MG63 (cell line): ENCODE measurements at places on chromosomes 5 and 9.

DNA sequence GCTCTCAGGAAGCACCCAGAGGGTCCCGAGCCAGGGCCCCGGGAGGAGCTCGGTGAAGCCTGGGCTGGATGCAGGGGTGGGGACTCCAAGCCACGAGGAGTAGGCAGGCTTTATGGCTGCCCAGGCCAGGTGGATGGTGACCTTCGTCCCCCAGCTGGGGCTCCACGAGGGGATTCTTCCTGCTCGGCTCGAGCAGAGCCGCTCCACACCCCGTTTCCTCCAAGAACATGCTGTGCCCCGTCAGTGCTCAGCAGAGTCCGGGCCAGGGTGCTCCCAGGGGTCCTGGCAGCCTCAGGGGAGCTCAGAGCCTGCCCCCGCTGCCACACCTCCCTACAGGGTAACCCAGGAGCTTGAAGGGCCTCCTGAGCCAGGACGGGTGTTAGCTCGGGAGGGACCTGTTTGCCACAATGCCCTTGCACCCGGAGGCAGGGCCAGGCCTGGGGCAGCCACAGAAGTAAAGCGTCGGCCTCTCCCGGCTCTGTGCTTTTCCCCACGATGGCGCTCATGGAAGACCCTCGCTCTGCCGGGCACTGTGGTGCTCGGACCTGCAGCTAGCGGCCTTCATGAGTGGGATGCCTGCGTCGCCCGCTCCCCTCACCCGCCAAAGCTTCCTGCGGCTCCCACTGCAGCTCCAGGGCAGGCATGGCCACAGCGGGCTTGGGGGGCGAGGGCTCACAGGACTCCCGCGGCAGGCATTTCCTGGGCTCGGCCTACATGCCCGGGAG is 86.8 kb downstream of the KCNT1 start:
- no peak for DNase-seq

DNA sequence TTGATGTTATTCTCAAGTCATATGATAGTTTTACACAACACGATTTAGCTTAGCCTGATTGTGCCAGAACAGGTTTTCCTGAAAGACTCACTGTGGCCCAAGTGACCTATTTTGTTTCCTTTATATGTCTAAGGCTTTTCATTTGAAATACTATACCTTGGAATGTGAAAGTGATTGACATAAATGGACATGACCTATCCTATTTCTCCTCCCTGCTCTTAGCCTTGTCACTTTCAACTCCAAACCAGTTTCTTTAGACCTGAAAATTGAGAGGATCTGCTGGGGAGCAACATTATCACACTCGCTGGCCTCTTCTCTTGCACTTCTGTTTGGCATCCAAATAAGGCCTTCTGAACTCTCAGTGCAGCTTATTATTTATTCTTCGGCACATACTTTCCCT is 496.8 kb downstream of the MAT2B start:
- DNase-seq, result no peak

DNA sequence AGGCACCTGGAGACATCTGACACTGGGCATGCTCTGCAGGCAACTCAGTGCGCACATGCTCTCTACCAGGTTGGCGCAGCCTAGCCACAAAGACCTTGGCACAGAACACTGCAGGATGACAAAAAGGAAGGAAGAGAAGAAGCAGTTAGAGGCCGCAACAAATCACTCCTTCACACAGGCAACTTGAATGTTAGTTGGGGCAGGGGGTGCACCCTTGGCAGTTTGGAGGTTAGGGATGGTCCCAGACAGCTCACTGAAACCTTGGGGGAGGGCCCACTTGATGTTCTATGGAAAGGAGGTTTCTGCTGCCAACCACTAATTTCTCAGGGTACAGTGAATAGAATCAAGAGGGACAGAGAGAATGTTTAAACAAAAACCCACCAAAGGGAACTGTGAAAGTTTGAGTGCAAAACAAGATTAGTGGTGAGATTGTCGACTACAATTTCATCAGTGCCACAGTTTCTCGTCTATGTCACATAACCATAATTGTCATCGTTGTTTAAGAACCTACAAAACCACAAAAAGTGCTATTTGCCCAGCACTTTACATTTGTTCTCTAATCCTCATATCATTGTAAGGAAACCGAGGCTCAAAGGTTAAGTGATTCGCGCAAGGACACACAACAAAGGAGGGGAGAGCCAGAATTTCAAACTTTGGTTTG is 48.7 kb downstream of the FBXW11 start:
- DNase-seq, result peak; percentile 13

- peak; percentile 99 for DNase-seq
Measured at GRCh38 chr5:126594748-126595485, at the start of gene ALDH7A1. Gene ALDH7A1 (minus strand): TSS chr5:126595219. CDS start chr5:126595198, 21 bp downstream.

DNA sequence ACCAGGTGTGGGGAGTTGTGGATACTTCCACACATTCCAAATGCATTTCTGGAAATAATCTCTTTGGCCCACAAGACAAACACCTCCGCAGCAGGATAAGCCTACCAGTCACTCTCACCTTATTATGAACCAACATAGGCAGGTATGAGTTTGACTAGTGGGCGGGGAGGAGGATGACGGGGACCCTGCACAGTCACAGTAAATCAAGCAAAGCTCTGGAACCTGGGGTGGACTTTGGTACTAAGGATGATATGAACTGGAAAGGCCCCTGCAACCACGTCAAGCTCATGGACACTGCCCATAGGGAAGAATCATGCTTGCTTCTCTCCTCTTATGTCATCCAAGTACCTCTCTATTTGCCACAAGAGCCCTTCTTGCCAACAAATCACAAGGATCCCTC is 259.4 kb downstream of the HSPA4 start:
- DNase-seq, result no peak

- no peak for DNase-seq
Measured at GRCh38 chr9:95088421-95089161, 228.9 kb downstream of the FANCC start.

DNA sequence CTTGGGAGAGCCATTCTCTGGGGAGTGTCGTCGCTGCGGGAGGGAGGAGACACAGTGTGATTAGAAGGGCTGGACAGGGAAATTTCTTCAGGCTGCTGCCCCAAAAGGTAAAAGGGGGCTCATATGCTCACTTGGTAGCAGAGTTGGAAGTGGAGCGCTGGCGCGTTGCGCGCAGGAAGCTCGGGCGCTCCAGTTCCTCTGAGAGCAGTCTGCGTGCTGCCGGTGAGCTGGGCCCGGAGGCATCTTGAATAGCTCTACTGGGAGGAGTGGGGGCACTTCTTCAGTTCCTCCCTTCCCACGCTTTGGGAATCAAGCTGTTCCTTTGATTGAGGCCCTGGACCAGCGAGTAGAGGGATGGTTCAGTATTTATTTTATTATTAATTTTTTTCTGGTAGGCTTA is 2.7 kb downstream of the RXFP3 start:
- DNase-seq, result no peak

GRCh38 chr9:22389271-22389670 is 57.4 kb upstream of the DMRTA1 start:
- no peak for DNase-seq

- no peak for DNase-seq
Measured at GRCh38 chr9:127873223-127873691, 4.2 kb downstream of the AK1 start.

GRCh38 chr5:96879665-96880064 is 3.4 kb downstream of the ERAP2 start:
- DNase-seq, result no peak

- DNase-seq, result no peak
Measured at GRCh38 chr5:84184857-84185256, 199.8 kb downstream of the EDIL3 start.

DNA sequence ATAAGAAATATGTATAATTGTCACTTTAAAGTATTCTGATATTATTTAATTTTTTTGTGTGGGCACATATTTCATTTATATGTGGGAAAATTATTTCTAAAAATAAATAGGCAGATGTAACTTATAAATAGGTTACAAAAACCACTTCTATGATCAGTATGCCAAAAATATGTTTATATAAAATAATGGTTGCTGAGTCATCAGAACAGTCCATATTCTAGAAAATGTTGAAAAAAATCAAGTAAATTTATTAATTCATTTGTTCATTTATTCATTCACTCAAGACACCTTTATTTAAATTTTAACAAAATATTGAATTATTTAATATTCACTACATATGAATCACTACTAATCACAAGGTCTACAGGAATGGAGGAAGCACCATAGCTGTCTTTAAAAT is 1387.3 kb upstream of the C9orf72 start:
- DNase-seq, result no peak

GRCh38 chr5:84961193-84961592 is 576.5 kb upstream of the EDIL3 start:
- DNase-seq, result no peak

DNA sequence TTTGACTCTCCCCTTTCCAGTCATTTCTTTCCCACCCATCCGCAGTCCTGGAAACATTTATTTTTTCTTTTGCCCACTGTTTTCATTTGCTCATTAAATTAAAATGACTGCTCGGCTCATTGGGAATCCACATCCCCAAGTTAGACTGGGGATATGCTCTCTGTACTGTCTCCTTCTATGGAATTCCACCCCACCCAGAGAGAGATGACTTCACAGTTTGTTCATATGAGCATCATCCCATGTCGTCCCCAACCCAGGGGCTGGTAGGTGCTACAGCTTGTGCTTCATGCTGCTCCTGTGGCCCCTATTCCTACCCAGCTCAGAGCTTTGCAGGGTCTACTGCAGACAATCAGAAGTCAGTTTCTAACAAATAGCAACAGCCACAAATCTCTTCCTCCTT is 16.5 kb upstream of the RARS1 start:
- no peak for DNase-seq

- no peak for DNase-seq
Measured at GRCh38 chr9:34490360-34490759, 31.8 kb downstream of the DNAI1 start.

DNA sequence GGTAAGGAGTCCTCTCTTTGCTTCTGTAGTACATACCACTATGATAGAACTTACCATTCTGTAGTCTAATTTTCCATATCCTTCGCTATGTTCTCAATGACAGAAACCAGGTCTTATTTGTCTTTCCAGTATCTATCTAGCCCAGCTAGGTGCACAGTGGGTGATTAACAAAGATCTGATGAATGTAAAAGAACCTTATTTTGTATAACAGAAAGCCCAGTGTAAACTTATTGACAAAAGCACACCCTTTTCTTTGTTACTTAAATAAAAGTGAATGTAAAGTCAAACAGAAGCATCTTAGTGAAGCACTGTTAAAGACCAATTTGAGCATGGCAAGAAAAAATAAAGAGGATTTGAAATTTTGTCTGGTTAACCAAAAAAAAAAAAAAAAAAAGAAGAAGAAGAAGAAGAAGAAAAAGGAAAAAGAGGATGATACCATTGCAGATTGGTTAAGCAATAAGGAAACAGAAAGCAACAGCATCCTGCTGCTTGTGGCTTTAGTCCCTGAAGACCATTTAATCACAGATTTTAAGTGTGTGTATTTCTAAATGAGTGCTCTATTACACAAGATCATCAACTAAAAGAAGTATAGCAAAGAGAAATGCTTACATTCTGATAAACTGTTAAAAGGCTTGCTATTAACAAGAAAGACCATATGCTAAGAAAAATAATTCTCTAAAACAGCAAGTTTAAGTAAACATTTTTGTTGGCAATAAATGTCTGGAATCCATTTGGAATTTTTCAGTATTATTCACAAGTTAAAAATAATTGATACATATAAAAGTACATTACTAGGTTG is 21.2 kb downstream of the MEGF9 start:
- no peak for DNase-seq

- peak; percentile 17 for DNase-seq
Measured at GRCh38 chr5:126234563-126235195, 188.5 kb upstream of the GRAMD2B start.
